ENCODE measurements at places on chromosomes 5 and 9.
A peak's percentile ranks its signal among the peaks of the same experiment; 100 is the strongest.

- DNase-seq: no peak
Observed at GRCh38 chr5:96692441-96692840, 30.3 kb downstream of the CAST start.

DNA sequence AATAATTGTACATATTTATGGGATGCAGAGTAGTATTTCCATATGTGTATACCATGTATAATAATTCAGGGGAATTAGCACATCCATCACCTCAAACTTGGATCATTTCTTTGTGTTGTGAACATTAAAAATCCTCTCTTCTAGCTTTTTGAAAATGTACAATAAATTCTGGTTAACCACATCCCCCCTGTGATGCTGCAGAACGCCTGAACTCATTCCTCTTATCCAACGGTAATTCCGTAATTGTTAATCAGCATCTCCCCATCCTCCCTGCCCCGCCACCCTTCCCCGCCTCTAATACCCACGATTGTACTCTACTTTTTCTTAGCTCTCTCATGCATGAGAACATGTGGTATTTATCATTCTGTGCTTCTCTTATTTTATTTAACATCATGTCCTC is 127.7 kb upstream of the ANKRD55 start:
- no peak for DNase-seq

GRCh38 chr5:150448952-150449516 is 505 bp downstream of the RPS14 start:
- DNase-seq: no peak

- DNase-seq: no peak
Observed at GRCh38 chr9:131277287-131277909, 1.1 kb upstream of the FAM78A start.

- DNase-seq: no peak
Observed at GRCh38 chr9:89431930-89432725, 65.8 kb downstream of the SEMA4D start.

DNA sequence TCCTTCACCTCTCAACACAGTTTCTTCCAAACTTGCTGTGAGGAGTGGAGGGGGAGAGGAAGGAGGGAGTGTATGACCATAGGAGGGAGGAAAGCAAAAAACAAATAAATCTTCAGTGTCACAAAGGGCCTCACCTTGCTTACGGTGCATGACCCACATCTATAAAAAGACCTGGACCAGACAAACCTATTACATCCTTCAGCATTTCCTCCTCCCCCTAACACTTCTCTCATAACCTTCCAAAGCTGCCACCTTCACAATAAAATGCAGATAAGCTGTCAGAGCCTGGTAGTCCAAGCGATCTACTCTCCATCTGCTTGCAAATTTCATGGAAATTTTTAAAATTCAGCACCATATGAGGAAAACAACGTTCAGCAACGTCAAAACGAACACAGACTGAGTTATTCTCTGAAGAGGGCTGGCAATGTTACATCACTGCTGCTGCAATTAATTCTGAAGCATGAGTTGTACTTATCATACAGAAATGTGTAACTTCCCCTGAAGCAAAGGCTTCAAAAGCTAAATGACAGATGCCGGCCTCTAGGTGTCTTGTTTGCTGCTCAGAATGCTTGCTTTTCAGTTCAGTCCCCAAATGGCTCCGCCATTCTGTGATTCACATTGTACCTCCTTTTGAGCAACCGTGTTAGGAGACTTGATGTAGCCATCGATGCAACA is 62.9 kb downstream of the EFNA5 start:
- no peak for DNase-seq

- no peak for DNase-seq
Observed at GRCh38 chr5:56170557-56170956, 62.6 kb downstream of the ANKRD55 start.

- no peak for DNase-seq
Observed at GRCh38 chr5:177431317-177432142, 5.1 kb downstream of the GRK6 start.

GRCh38 chr9:123689701-123690428 is 240.1 kb downstream of the DENND1A start:
- peak; percentile 3 for DNase-seq
